ENCODE measurements at places on chromosomes 6 and 20. TPM values are rescaled to one million over a fixed set of nuclear protein-coding genes. Genes with fewer than 3 reads are reported as not detected.

TEAD3 gene
- total RNA-seq: 14.0 TPM

HTR1E gene
- total RNA-seq: not detected

B4GALT5 gene
- total RNA-seq: 25.0 TPM

ME1 gene
- 50.8 TPM for total RNA-seq

STK35 gene
- total RNA-seq: 18.9 TPM

CCM2L gene
- total RNA-seq: not detected

GPR6 gene
- total RNA-seq: not detected

CLIC5 gene
- not detected for total RNA-seq

SLC24A3 gene
- 0.25 TPM for total RNA-seq

COL9A1 gene
- total RNA-seq: not detected

FKBP5 gene
- 59.4 TPM for total RNA-seq

XKR7 gene
- not detected for total RNA-seq

GRCh38 chr6:163635731-163636364 is 221.3 kb downstream of the QKI start:
- DNase-seq: no peak

GRCh38 chr6:10403385-10404106 is 11.3 kb downstream of the TFAP2A start:
- DNase-seq: peak; percentile 94

GRCh38 chr6:30571075-30571761 is at the start of gene ABCF1:
ABCF1 (plus strand) TSS chr6:30571442; CDS start chr6:30571488, 46 bp downstream.
- peak; percentile 93 for DNase-seq

- DNase-seq: no peak
Observed at GRCh38 chr6:50390416-50390815, 322.9 kb upstream of the TFAP2D start.

DNA sequence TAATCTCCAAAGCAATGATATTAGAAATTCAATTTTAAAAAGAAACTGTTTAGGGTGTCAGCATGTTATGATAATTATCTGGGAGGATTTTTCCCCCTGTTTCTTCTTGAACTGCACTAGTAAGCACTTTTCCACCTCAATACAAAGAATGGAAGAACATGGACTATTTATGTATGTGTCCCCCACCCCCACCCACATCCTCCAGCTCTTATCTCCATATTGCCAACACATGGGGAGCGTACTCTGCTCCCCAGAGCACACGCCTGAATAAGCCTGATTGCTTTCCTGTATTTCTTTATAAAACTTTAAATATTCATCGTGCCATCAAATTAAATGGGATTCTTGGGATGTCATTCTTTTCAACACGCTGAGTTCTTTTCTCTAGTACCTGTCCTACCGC is 11.4 kb upstream of the LRFN2 start:
- no peak for DNase-seq

DNA sequence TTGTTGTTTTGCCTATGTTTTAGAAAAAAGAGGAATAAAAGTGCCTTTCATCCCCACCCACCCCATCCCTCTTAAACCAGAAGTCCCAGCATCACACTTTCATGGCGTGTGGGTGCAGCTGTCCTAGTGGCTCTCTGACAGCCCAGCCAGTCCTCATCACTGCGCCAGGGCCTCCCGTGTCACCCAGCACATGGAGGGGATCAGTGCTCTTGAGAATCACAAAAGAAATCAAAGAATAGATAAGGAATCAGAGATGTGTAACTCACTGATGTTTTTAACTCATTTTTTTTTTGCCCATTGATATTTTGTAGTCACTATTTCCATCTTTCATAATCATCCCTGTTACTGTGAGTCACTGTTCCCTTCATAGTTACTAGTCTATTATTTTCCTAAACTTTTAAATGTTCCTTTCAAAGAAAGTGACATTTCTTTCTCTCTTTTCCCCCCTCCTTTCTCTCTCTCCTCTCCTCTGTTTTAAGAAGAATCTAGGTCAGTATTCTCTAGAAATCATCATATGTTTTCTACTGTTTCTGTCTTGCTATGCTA is 78.6 kb downstream of the AIG1 start:
- no peak for DNase-seq

GRCh38 chr20:51456511-51457509 is 85.7 kb downstream of the NFATC2 start:
- DNase-seq: peak; percentile 92

- no peak for DNase-seq
Observed at GRCh38 chr6:20441921-20442320, 40.2 kb downstream of the E2F3 start.

GRCh38 chr20:51402201-51402600 is 140.3 kb downstream of the NFATC2 start:
- no peak for DNase-seq

DNA sequence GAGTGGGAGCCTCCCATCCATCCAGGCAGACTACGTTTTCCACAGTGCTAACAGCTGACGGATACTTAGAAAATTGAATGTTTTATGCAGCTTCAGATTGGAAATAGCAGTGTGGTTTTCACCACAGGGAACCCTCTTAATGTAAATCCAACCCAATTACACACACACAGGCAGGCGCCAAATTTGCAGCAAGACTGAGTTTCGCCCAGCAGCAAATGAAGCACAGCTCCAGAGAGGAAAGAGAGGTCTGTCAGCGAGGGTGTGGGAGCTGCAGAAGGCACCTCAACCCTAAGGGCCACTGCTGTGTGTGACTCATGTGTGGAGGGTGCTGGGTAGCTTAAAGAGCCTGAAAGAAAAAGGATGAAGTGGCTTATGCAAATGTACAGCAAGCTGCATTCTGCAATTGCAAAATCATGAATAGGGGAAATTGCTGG is 365.7 kb downstream of the MAFB start:
- DNase-seq: no peak

DNA sequence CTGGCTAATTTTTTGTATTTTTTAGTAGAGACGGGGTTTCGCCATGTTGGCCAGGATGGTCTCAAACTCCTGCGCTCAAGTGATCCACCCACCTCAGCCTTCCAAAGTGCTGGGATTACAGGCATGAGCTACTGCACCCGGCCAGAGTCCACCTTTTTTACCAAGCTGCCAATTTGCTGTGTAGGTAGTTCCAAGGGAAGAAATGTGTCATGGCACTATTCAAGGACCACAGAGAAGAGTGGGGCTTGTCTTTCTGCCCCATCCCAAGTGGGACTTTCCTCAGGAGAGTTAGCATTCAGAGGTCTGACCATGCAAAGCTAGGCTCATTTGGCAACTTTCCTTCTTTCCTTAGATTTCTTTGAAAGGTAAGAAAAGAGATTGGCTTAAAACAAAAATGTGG is 111.9 kb upstream of the TRAF3IP2 start:
- DNase-seq: no peak

DNA sequence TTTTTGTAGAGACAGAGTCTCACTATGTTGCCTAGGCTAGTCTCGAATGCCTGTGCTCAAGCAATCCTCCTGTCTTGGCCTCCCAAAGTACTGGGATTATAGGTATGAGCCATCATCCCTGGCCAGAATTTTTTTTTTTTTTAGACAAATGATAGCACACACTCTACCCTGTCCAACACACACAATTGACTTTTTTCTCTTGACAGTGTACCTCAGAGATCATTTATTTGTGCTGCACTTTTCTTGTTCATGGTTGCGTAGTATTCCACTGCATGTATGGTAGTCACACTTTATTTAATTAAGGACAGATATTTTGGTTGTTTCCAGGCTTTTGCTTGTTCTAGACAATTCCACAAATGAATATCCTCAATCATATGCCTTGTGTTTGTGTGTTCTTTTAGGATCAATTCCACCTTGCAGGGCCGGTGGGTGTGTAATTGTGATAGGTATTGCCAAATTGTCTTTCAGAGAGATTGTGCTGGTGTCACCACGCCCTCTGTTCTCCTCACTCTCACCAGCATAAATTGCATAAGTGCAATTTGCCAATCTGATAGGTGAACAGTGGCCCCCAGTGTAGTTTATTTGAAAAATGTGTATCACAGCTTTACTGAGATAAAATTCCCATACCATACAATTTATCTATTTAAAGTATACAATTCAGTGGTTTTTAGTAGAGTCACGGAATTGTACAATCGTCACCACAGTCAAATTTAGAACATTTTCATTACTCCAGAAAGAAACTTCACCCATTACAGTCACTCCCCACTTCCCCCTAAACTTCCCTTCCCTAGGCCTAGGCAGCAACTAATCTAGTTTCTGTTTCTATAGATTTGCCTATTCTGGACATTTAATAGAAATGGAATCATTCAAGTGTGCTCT is 20.1 kb downstream of the SRC start:
- DNase-seq: no peak

GRCh38 chr6:90445533-90446108 is 141.3 kb downstream of the MAP3K7 start:
- DNase-seq: no peak

- peak; percentile 65 for DNase-seq
Observed at GRCh38 chr6:149129371-149130077, 188.0 kb upstream of the TAB2 start.

DNA sequence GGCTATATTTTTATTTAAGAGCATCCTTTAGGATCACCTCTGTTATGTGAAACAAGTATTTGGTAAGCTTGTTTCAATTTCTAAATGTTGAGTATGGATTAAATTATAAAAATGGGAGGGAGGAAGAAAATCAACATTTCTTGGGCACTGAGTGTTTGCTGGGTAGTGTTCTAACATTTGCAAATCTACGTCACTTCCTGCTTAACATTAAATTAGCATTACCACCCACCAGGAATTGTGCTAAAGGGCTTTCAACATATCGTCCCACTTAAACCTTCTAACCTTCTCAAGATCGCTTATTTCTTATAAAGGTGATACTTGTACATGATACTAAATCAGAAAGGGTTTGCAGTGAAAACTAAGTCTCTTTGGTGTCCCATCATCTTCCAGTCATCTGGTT is 7.9 kb upstream of the TMEM217 start:
- no peak for DNase-seq

GRCh38 chr6:54191461-54191860 is 80.2 kb downstream of the MLIP start:
- peak; percentile 7 for DNase-seq
